ENCODE measurements at places on chromosomes 7 and 10. TPM values are rescaled to one million over a fixed set of nuclear protein-coding genes. Genes with fewer than 3 reads are reported as not detected.

The RASA4B gene
- total RNA-seq, result 1.1 TPM

- no peak for DNase-seq
- H3K4me1 ChIP-seq, result no peaks in the 10 kb centered on the region
- H3K36me3 ChIP-seq, result no peaks in the 10 kb centered on the region
- H3K27ac ChIP-seq, result no peak within 1 kb of the TSS
Measured at GRCh38 chr7:16804674-16805439, at the start of gene AGR2. Gene AGR2 (minus strand): TSS chr7:16804999. CDS start chr7:16801796, 3,203 bp downstream.

GRCh38 chr10:661597-662222 is 27.8 kb downstream of the DIP2C start:
- H3K36me3 ChIP-seq, result no peaks in the 10 kb centered on the region
- no peak for DNase-seq
- no peak overlapping the region for H3K27ac ChIP-seq
- H3K27me3 ChIP-seq, result no peaks in the 10 kb centered on the region
- peaks cover 17% of the 10 kb centered on the region for H3K4me1 ChIP-seq

GRCh38 chr7:106026101-106026500 is 63.0 kb downstream of the CDHR3 start:
- no peaks in the 10 kb centered on the region for H3K27me3 ChIP-seq
- no peaks in the 10 kb centered on the region for H3K36me3 ChIP-seq
- H3K4me1 ChIP-seq, result no peaks in the 10 kb centered on the region
- no peak overlapping the region for H3K4me3 ChIP-seq

DNA sequence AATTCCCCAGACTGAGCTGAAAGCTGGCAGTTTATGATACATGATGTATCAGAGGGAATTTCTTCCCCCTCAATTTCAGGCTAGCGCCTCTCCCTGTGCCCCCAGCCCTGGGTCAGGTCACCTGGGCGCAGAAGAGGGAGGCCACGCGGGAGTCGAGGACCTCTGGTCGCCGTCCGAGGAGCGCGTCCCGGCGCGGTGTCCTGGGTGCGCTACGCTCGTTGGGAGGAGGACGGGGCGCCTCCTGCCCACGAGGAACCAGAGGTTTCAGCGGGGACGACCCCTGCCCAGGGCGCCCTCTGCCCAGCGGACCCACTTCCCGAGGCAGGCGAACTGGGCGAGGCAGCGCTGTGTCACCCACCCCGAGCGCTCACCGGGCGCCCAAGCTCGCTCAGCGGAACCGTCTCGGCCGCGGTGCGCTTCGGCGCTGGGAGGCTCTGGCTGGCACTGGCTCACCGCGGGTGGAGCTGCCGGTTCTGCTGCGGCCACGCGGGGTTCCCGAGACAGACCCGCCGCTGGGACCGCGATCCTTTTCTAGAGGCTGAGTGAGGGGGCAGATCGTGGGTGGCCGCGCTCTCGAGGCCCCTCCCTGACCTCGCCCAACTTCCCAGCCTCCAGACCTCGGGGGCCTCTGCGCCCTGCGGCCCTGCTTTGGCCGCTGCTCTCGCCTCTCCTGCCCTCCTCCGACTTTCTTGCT is at the start of gene FAM237B:
FAM237B (minus strand) TSS at position 504 of the 694 bp plus-strand sequence. CDS start 1,556 bp downstream, outside the sequence.
- no peaks in the 10 kb centered on the region for H3K4me1 ChIP-seq
- peak; percentile 68 for DNase-seq
- H3K27ac ChIP-seq, result no peak within 1 kb of the TSS
- H3K36me3 ChIP-seq, result no peaks in the 10 kb centered on the region
- H3K27me3 ChIP-seq, result peaks cover 12% of the 10 kb centered on the region

DNA sequence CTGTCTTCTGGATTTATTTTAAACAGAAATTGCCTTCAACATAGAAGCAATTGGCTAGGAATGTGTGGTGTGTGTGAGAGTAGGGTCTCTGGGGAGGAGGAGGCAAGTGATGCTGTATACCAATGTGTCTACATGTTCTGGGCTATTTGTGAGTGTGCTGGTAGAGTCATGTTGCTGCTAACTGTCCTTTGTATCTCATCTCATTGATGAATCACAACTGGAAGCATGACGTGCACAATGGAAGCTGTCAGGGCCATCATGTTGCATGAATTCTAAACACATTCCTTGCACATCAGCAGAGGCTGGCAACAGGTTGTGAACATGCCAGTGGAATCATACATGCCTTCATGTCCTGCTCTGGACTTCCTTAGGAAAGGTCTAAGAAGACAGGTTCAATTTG is 199.7 kb downstream of the BMPER start:
- H3K4me3 ChIP-seq, result no peak overlapping the region
- no peak overlapping the region for H3K27ac ChIP-seq
- H3K36me3 ChIP-seq, result peaks cover 14% of the 10 kb centered on the region
- no peaks in the 10 kb centered on the region for H3K27me3 ChIP-seq

DNA sequence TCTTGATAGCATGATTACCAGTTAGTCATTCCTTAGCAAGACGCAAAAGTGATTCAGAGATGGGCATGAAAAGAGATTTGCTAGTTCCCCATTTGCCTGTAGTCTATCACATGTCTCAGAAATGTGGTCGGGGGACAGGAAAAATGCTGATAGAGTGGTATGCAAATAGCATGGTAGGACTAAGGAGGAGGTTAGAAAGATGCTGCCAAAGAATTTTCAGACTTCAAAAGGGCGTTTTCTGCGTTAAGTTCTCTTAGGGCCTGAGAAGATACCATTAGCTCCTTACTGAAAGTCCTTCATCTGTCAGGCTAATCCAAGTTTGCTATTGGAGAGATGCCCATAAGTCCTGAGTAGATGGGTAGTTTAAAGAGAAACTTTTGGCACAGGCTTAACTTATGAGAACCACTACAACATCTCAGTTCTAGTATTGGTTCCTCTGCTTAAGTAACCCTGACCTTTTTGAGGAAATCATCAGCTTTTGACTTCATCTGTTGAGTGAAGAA is 2.7 kb downstream of the CALD1 start:
- H3K4me1 ChIP-seq, result peaks cover 67% of the 10 kb centered on the region
- peaks cover 41% of the 10 kb centered on the region for H3K36me3 ChIP-seq
- peak overlapping the region; percentile 76 for H3K27ac ChIP-seq
- peak overlapping the region; percentile 93 for H3K4me3 ChIP-seq
- DNase-seq, result peak; percentile 64
- no peaks in the 10 kb centered on the region for H3K27me3 ChIP-seq
